ENCODE measurements at places on chromosomes 1 and 21.

DNA sequence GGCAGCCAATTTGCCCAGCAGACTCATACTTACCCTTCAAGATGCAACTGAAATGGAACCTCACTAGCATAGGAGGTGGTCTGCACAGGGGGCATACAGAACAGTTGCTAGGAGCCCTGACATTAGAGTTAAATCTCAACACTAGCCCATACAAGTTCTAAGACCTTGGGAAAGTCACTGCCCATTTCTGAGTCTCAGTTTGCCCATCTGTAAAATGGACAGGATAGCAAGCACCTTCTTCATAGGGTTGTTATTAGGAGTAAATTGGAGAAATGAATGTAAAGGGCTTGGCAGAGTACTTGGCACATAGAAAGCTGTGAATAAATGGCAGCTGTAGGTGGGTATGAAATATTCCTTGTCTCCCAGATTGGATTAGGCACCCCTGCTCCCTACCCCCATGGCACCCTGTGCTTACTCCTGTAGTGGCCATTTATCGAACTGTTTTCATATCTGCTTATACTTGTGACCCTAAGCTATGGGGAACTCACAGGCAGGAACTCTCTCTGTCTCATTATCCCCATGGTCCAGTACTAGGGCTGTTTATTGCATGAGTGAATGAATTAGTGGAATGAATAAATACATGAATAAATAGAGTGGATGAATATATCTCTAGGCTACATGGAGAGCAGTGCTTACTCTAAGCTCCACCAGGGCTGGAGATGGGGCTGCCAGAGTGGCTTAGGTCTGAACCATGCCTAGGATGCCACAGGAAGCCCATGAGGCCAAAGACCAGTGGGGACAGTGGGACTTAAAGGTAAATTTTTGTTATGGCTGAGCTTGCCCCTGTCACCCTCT, 152.6 kb downstream of the PLPP3 start:
- no peak for DNase-seq

- no peak for DNase-seq
These were observed 68.0 kb upstream of the NRIP1 start for GRCh38 chr21:15132781-15133180.

DNA sequence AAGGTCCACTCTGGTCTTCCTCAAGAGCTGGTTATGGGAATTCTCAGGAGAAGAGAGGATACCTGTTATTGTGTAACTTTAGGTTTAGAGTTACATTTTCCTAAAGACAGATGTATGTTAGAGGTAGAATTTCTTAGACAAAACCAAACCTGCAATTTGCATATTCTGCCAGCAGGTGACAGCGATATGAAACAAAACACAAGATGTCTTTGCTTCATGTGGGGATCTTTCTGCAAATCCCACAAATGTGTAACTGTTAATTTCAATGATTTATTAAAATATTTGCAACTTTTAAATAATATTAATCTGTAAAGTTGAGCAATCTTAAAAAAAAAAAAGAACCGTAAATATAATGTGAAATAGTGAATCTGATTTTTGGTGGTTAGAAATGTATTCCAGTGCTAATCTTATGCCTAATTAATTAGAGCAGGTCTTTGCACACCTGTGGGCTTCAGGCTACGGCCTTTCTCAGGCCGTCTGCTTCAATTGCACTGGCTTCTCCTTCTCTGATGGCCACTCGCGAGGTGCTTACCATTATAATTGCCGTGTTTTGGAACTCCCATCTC, 33.4 kb downstream of the FAM78B start:
- no peak for DNase-seq

- DNase-seq: no peak
These were observed 33.2 kb upstream of the FAM163A start for GRCh38 chr1:179709841-179710329.

GRCh38 chr1:228224198-228225164, 16.6 kb downstream of the OBSCN start:
- DNase-seq: no peak

GRCh38 chr1:222243902-222244301, 304.0 kb downstream of the HHIPL2 start:
- no peak for DNase-seq

DNA sequence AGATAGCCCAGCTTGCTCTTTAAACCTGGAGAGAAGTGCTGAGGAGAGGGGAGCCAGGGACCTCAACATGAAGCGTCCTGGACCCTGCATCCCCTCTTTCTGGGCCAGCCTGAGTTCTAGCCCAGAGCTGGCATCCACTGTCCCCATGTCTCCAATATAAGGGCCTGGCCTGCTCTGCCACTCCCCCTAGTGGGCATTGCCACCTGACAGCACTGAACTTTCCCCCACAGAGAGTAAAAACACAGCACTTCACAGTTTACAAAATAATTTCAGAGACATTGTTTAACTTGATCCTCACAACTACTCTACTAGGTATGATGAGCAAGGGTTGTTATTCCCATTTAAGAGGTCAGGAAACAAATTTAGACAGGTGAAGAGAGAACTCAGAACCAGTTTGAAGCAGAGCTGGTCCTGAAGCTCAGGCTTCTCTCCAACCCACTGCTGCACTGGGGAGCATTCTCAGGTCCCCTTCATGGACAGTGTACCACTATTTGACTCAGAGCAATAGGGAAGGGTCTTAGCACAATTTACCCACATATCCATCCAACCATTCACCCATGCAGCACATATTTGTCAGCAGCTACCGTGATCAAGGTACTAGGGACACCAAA, 151.2 kb downstream of the DMRTA2 start:
- peak; percentile 13 for DNase-seq

- no peak for DNase-seq
These were observed 11.5 kb downstream of the PLA2G2D start for GRCh38 chr1:20107796-20108195.

- no peak for DNase-seq
These were observed 42.5 kb downstream of the USP24 start for GRCh38 chr1:55172687-55173086.

GRCh38 chr1:54551891-54552290, 3.9 kb downstream of the ACOT11 start:
- no peak for DNase-seq

- DNase-seq: no peak
These were observed 4.0 kb upstream of the MEX3A start for GRCh38 chr1:156086256-156086662.

GRCh38 chr1:83500531-83500930, 498.4 kb downstream of the TTLL7 start:
- no peak for DNase-seq

GRCh38 chr1:150995896-150996295, 10.8 kb downstream of the MINDY1 start:
- peak; percentile 34 for DNase-seq

- no peak for DNase-seq
These were observed 65.3 kb downstream of the TBX19 start for GRCh38 chr1:168345939-168346338.

DNA sequence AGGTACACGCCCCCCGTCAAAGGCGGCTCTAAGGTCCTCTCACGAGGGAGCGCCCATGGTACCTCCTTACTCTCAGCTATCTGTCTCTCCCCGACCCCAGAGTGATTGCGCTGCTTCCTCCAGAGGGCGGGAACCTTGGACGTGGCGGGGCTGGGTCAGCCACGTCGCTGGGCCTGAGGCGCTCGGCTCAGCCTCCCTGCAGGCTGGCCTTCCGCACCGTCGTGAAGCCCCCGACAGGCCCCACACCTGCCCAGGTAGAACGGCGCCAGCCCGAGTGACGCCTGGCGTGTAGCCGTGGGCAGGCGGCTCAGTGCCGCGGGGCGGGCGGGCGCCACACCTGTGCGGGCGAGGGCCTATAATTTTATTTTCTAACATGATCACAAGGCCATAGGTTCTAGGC, 122.2 kb upstream of the BEND5 start:
- DNase-seq: no peak

DNA sequence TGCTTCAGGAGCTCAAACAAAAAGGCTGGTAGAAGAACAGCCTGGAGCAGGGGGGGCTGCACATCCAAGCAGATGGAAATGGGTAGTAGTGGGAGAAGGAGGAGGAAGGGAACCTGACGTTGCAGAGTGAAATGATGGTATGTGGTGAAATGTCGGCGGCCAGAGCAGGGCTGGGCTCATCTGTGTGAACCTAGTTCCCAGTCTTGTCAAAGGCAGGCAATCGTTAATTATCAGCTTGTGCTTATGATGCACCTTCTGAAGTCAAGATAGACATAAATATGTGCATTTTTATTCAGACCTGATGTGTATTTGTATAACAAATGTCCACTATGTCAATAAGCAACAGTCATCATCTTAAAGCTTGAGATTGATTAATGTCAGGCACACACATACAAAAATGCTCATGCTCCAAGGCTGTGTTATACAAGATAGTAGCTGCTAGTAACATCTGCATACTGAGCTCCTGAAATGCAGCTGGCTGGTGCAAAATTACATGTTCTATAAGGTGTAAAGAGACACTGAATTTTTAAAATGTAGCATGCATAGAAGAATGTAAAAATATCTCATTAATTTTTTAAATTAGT, 10.6 kb upstream of the ATP6V1G3 start:
- DNase-seq: no peak

DNA sequence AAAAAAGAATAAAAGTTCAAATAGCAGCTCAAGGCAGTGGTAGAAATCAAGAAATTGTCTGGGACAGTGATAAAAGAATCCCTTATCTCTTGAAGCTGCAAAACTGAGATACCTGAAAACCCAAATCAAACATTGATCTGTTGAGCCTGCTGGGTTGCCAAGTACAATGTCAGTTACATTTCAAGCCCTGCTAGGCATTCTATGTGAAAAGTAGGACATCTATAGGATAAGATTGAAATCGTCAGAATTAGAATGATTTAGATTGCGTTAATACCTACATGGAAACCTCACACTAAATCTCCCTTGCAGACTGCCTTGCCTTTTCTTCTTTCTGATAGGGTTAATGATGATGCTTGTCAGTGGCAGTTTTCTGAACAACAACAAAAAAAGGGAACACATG, 1684.4 kb upstream of the B3GALT2 start:
- no peak for DNase-seq

- no peak for DNase-seq
These were observed 9.3 kb upstream of the DCAF6 start for GRCh38 chr1:167927046-167927754.

DNA sequence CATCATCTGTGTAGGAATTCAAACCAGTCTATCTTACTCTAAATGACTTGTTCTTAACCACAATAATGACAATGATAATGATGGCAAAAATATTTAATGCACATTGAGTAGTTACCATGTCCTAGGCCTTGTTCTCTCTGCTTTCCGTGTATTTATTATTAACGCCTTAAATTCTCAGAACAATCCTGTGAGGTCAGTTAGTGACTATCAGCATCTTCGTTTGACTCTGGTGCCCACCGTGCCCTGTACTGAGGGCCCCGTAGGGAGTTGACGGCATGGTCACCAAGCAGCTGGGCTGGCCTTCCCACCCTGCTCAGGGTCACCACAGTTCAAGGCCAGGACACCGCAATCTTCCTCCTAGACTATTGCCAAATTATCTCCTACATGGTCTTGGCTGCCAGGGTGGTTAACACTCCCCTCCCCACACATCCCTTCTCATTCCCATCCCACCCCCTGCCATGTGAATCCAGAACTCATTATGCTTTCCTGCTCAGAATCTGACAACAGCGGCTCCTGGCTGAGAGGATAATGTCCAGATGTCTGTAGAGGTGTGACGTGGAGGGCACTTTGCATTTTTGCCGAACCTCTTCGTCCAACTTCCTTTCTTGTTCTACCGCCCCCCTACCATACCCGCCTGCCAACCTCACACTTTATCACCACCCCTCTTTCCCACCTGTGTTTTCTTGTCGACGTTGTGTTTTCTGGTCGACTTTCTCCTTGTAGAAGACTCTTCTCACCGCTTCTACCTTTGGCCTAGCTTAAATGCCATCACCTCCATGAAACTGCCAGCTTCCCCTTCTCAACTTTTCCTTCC, 33.4 kb downstream of the IGFN1 start:
- DNase-seq: no peak

DNA sequence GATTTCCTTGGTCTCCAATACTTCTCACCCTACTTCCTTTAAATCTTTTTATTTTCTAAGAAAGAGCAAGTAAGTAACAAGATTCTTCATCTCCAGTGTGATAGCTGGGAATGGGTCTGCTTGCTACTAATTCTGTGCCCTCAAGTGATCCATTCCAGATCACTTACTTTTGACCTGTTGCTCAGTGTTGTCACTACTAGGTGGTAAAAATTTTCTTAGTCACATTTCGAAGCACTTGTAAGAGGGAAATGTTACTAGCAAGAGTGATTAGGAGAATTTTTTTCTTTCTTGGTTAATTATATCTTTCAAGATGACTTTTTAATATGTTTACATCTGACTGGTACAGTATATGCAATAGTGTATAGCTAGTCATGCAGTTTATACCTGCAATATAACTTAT, 2.2 kb downstream of the UBAP2L start:
- DNase-seq: no peak

DNA sequence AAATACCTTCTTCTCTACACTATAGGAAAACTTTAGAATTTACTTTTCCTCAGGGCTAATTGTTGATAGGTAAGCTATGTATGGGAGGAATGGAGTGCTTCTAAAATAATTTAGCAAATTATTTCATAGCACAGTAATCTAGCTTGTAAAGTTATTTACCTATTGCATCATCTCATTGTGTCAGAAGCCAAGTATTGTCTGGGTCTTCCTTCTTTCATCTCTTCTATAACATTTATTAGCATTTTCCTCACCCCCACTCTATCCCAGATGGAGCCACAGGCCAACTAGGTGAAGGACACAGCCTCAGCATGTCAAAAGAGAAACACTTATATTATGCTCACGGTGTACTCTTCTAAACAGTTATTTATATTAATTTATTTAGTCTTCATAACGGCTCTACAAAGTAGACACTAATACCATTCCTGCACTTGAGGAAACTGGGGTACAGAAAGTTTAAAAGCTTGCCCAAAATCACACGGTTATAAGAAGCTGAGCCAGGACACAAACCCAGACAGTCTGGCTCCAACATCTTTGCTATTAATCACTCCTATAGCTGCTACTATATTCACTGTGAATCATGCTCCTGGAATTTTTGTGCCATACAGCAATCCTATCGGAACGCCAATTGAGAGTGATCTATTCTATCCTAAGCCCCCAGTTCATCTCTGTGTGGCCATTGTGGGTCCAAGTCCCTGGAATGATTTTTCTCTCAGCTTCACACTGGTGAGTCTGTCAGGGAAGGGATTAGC, 43.1 kb downstream of the OR10J5 start:
- no peak for DNase-seq

DNA sequence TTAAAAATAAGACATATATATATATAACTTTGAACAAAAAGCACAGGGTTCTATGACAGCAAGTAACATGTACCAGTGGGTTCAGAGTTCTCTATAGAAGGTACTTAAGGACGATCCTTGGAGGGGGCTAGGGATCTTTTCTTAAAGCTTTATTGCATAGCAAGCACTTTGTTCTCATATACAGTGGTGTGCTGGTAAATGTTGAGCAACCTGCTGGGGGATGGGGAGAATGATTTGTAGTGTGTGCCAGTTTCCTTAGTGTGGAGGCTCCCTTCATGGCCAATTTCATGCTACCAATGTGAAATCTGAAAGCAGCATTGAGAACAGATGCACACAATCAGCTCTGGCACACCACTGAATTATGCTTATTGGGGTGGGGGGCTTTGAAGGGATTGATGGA, 69.5 kb upstream of the NFASC start:
- no peak for DNase-seq

Measured in NCI-H1105 treated with DMSO at 0.1 percent for 48 hours (cell line).